ENCODE measurements at places on chromosomes 1 and 21.

DNA sequence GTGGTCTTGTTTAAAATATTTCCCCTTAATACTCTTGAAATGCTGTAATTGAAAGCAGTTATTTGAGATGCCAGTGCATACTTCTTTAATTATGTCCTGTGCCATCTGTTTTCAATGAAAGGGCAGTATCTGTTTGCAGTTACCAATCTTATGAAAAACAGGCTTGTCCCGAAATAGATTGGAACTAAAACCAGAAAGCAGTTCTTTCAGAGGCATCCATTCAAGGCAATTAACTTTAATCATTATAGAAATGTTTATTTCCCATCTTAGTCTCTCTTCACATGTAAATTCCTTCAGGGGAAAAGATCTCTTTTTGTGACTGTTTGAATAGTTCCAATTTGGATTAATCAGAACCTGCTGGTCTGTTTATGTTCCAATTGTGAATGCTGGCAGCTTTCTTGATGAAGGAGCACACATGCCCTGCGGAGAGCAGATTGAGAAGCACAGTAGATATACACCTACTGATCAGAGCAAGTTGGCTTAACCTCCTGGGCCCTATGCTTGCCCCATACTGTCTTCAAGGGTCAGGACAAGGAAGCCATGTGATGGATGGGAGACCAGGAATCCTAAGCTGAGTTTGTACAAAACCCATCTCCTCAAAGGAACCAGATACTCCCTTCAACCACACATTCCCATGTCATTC, 41.6 kb upstream of the MROH9 start:
- no peak for DNase-seq

GRCh38 chr1:158644449-158644848, 39.4 kb downstream of the OR10Z1 start:
- DNase-seq, result no peak

- DNase-seq, result no peak
These were observed 53.1 kb upstream of the CYP2J2 start for GRCh38 chr1:59979666-59980065.

GRCh38 chr1:205914730-205915129, 28.5 kb downstream of the SLC26A9 start:
- DNase-seq, result no peak

DNA sequence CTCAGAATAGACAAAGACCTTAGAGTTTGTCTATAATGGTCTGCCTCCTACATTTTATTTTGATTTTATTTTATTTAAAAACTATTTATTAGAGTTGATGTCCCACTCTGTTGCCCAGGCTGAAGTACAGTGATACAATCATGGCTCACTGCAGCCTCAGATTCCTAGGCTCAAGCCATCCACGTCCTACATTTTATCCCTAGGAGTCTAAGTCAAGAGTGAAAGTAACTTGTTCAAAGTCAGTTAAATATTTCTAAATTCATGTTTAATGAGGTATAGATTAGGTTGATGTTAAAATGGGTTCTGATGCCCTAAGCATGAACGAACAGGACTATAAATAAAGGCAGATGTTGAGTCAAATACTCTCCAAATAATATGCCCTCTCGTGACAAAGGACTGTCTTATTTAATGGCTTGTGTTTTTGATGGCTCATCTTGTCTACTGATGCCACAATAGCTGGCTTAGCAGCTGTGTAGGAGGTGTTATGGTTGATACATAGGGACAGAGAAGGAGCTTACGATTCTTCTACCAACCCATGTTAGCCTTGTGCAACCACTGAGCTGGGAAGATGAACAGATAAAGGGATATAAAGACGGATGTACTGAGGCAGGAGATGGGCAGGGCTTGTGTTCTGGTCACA, 66.0 kb upstream of the CR1L start:
- no peak for DNase-seq

- DNase-seq, result no peak
These were observed 55.9 kb upstream of the SEC16B start for GRCh38 chr1:178025613-178026356.

DNA sequence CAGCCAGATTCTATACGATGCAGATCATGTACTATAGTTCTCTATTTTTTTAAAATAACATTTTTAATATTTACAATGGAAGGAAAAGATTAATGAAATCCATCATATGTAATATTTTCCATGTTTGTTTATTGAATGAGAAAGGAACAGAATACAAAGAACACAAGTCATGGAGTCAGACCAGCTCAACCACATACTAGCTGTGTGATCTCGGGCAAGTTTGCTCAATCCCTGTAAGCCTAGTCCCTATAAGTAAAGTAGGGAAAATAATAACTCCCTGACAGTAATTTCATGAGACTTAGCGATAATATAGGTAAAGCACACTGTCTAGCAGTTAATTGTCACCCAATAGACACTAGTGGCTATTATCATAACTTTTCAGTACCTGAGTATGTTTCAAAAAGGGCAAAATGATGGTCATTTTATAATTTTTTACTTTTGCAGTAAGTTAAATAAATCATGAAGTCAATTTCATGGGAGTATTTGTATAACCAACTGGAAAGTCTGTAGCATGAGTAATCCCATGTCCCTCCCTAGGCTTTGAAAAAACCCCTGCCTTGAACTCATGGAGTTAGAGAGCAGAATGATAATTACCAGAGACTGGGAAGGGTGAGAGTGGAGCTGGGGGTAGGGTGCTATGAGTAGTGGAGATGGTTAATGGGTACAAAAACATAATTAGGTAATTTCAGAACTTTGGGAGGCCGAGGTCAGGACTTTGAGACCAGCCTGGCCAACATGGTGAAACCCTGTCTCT, 37.0 kb upstream of the EPS15 start:
- no peak for DNase-seq

All from NCI-H1092 treated with DMSO at 0.1 percent for 48 hours (cell line).